ENCODE measurements at places on chromosomes 3 and 15.

DNA sequence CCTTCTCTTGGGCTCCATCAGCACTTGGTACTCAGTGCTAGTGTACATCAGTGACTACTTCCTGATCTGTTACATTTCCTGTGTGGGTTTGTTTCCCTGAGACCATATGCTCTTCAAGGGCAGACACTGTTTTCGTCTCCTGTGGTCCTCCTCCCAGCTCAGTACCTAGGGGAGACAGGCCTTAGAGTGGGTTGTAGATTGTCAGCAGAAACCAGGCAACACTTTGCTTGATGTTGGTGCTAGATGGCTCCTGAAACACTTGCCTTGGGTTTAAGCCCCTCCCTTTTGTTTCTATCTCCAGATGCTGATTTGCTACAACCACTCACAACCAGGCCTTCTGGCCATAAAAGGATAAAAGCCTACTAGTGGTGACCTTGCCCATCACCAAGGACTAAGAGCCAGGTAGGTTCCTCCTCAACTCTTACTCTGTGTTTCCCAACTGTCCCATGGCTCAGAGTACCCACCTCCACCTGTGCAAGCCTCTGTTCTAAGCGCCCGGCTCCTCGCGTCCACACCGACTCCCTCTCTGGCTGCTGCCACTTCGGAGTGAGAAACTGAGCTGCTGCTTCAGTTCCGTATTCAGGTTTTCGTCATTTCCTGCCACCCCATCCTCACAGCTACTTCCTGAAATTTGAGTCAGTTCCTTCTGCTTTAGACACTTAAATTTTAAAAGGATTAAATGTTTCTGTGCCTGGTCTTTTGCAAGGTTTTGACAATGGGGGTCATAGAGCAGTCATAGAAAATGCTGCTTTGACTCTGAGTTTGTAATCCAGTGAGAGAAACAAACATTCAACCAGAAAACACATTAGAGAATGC is at the start of gene HCLS1:
Gene HCLS1 (minus strand): TSS at position 548 of the 816 bp plus-strand sequence. CDS start 2,556 bp downstream, outside the sequence.
- no peak for DNase-seq

DNA sequence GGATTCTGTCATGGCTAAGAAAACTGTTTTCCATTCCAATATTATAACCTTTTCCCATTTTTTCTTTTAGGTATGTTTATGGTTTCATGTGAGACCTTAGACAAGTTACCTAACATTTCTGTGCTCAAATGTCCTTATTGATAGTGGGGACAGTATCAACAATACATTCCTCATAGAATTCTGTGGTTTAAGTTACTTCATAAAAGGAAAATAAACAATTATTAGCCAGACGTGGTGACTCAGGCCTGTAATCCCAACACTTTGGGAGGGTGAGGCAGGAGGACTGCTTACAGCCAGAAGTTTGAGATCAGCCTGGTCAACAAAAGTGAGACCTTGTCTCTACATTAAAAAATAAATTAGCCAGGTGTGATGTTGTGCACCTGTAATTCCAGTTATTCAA is 436.8 kb upstream of the CNTN4 start:
- DNase-seq: no peak

GRCh38 chr3:45580112-45580765 is 14.3 kb upstream of the LIMD1 start:
- DNase-seq: no peak

DNA sequence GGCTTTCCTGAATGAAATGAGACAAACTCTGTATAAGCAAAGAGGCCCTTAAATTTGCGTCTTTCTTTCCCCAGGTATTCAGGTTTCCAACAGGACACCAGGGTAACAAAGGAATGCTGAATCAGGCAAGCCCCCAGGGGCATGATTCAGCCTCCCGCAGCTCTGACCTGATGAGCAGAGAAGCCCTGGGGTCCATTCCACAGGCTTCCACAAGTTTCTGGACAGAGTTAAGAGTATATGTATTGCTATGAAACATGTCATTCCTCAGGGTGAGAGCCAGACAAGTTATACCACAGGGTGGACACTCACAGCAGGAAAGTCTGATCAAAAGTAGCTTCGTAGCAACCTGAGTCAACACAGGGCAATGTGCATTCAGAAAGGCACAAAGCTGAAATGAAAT is 68.1 kb upstream of the CTNNB1 start:
- no peak for DNase-seq

DNA sequence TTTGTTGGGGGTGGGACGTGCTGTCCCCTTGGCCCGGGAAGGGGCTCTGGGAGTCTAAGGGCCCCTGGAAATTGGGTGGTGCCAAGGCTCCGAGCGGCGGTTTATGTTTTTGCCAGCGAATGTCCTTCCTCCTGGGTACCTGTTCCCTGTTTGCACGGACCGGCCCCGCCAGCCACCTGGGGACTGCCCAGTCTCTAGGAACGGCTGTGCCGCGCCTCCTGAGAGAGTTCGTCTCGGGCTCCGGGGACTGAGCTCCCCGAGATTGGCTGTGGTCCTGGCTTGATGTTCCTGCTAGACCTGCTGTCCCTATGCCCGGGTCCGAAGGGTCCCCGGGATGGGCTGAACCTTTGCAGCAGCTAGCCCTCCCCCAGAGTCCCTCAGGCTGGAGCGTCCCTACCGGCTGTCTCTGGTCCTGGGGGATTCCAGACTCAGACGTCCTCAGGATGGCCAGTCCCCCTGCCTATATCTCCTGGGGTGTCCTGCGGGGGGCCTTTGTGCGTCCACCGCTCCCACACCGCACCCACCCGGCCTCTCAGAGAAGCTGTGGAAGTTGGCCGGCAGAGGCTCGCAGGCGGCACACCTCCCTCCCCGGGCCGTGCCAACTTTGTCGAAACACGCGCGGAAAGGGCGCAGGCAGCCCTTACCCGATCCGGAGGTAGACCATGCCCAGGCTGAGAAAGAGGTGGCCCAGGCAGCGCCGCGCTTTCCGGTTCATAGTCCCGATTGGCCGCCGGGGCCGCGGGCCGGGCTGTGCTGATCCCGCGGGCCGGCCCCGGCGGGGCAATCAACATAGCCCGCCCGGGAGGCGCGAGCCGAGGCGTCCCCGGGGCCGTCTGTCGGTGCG is 547 bp downstream of the WNT7A start:
- DNase-seq: no peak

- DNase-seq: no peak
Observed at GRCh38 chr3:17013050-17013449, 128.3 kb downstream of the PLCL2 start.

DNA sequence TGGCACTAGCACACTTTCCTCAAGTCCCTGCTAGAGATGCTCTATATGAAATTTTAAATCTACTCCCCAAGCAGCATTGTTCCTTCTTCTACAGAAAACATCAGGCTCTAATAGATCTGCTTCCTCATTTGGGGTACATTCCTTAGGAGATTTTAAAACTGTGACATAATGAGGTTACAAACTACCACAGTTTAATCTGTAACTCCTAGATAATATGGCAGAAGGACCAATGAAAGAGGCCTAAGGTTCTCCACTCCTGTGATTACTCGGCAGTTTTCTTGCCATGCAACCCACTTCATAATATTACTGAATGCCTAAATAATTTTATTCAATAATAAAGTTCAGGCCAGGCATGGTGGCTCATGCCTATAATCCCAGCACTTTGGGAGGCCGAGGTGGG is 16.1 kb downstream of the ZNF106 start:
- no peak for DNase-seq

DNA sequence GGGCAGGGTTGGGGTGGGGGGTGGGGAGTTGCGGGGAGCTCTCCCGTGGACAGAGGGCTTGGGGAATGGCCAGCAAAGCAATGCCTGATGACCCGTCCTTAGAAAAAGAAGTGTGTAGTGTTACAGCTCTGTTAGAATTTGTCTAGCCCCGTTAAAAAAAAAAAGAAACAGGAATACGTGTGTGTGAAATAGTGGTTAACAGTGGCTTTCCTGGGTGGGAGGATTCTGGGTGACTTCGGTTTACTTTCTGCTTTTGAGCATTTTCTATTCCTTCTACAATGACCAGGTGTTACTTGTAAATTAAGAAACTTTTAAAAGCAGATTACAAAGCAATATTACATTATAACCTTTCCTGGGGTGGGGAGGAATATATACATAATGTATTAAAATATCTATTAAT is 25.0 kb downstream of the H1-8 start:
- no peak for DNase-seq

DNA sequence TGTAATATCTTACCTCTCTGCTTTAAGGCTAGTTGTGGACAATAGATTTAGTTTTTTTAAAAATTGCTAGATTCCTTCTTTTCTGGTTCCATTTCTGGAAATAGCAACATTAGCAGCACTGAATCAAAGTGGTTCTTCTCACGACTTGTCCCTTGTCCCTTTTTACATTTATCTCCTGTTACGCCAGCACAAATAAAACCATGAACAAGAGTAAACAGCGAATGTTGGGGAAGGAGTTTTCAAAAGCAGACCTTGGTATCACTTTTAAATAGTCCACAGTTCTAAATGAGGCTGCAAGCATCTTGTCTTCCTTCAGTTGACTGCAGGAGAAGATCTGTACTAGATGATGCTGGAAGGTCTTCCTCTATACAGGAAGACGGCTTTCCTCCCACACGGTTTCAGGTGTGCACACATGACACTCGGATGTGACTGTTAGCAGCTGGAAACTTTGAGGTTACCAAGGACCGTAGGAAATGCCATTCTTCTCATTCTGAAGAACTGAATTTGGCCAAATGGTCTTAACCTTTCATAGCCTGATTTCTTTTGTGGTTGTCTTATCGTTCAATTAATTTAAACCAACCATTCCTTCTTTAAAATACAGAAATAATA is 251.0 kb upstream of the ICE2 start:
- DNase-seq: no peak

DNA sequence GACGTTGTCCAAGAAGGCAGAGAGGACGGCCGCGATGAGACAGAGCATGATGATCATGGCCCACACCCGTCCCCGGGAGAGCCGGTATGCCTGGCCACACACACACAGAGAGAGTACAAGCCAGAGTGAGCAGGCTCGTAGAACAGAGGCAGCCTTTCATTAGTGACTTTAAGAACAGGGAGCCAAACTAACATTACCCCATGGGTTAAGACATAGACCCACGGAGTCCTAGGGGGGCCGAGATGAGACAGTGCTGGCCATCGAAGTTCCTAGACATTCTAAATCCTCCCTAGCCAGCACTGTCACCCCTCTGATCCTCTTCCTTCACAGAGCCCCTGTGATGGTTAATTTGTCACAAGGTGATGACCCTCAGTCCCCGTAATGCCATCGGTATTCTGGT is 114.0 kb downstream of the OCA2 start:
- DNase-seq: no peak

DNA sequence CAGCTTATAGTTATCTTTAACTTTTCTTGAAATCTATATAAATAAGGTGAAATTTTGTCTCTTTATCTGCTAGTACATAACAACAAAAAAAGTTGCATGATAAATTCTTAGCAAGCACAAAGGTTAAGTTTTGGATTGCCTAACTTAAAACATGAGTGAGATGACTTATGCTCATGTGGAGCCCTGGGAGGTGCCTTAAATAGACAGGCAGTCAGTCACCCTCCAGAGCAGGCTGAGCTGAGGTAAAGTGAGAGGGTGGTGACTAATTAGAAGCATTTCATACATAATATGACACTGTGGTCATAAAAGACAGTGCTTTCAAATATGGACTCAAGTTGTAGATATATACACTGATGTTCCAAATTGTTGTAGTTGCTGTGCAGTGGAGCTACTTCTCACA is 14.6 kb upstream of the MME start:
- DNase-seq: no peak

DNA sequence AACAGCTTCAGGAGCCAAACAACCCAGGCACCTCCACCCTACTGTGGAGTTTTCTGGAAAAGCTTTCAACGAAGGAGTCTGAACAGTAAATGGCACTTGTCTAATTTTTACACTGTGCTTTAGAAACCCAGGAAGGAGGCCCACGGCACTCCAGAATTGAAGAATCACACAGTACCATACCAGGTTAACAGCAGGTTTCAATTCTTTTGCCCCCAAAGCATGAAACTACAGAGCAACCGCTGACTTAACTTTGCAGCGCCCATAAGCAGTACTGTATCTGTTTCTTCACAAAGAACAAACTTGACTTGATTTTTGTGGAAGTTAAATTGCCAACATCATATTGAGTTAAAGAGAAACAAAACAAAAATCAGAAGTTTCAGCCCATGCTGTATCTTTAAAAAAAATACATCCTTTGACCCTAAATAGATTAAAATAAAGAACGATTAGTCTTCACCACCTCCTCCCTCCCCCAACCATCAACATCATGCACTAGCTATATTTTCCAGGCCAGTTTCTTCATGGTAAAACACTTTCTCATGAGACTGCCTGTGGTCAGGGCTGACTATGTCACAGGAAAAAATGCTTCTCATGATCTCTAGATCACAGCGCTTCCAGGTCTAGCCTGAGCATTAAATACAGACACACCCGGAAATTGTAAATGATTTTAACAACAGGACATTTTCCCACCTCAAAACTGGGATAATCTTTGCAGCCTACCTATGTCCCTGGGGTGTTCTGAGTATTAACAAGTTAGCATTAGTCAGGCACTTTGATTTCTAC is 456.3 kb downstream of the FOXP1 start:
- no peak for DNase-seq

GRCh38 chr15:84921121-84921520 is 36.7 kb downstream of the SLC28A1 start:
- no peak for DNase-seq

DNA sequence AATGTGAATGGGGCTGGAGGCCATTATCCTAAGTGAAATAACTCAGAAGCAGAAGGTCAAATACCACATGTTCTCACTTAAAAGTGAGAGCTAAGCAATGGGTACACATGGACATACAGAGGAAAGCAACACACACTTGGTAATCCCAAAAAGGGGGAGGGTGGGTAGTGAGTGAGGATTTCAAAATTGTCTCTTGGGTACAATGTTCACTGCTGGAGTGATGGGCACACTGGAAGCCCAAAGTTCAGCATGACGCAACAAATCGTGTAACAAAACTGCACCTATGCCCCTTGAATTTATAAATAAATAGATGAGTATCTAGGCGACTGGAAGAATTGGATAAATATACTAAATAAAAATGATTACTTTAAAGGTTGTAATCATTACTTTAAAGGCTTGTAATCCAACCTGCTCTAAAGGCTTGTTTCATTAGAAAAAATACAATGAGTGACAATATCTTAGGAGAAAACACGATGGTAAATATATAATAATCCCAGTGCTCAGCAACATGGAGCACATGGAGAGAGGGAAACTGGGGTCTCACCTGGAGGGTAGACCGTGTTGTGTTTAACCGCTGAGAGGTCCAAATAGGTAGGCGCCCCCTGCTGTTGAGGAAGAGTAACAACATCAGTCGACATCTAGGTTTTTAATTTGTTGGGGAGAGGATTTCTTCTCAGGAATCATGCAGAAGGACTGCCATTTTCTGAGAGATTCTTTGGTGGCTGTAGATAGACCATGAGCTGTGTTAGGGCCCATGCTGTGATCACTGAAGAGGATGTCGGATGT is 78.5 kb upstream of the ROBO1 start:
- no peak for DNase-seq

Data from putamen (tissue), 1 donor.